ENCODE measurements at places on chromosomes 4 and X.
A peak's percentile ranks its signal among the peaks of the same experiment; 100 is the strongest.

- DNase-seq: peak; percentile 38
These were observed 850 bp upstream of the CXCL3 start for GRCh38 chr4:74039315-74039763.

DNA sequence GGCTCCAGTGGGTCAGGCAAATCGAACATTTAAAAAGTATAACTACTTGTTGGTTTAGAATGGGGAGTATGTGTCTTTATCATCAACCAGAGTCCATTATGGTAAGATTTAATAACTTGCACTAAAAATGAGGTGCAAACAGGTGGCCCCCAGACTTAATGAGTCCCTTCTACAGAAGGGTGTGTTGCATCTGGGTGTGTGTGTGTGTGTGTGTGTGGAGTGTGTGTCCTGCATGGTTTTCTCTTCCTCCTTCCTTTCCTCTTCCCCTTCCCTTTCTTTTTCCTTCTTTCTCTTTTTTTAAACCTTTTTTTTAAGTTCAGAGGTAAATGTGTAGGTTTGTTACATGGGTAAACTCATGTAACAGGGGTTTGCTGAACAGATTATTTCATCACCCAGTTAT lies 53.7 kb downstream of the GPRIN3 start:
- no peak for DNase-seq

DNA sequence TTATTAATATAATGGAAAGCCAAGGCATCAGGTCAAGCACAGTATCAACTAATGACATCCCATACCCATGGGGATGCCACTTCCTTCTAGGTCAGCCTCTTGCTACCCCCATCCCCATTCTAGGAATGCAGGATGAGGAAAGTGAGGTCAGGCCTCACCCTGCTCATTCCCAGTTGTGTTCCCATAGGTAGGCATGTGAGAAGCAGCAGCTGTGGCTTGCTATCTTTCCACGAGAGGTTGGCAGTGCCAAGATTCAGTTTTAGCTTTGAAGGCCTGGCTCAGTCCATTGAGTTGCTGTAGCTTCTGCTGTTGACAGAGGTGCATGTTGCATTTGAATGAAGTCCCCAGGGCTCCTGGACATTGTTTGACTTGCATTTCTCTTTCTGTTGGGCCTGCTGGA lies 15.5 kb downstream of the LONRF3 start:
- DNase-seq: no peak

DNA sequence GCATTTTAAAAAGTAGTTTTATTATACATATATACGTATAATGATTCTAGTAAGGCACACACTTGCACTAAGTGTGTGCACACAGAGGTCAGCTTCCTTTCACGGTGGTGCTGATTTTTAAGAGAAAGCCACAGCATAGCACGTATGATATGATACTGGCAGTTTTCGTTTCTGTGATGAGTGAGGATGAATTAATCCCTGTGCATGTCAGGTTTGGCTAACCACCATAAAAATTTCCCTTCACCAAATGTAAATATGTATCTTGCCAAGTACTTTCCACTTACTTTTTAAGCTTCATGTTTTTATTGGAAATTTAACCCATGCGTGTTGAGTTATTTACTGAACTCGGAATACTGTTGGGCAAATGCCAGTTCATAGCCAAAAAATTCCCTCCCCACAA lies 84.6 kb downstream of the SYNPO2 start:
- DNase-seq: no peak

DNA sequence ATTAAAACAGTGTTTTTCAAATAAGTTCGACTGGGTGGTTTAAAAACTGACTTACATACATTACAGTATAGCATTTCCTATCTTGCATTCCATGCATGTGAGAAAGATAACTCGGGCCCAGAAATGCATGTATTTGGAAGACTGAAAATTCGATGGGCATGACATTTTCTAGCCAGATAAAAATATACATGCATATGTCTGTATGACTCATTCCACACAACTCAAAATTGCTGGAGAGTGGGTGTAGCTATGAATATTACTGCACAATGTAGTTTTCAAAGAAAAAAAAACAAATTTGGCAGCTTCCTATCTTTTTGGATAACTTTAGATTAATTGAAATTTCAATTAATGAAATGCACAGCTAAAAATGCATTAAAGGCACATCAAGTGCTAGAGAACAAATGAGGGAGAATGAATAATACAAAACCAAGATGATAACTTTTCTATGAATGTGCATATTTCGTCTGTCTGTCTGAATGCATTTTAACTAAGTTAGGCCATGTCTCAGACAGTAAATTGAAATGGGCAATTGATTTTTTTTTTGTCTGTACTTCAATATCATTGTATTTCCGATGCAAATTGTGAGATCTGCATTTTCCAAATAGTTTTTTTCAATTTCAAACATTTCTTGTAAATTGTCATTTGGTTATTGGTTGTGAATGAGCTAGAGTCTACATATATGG lies 54.5 kb upstream of the GABRA2 start:
- DNase-seq: no peak

DNA sequence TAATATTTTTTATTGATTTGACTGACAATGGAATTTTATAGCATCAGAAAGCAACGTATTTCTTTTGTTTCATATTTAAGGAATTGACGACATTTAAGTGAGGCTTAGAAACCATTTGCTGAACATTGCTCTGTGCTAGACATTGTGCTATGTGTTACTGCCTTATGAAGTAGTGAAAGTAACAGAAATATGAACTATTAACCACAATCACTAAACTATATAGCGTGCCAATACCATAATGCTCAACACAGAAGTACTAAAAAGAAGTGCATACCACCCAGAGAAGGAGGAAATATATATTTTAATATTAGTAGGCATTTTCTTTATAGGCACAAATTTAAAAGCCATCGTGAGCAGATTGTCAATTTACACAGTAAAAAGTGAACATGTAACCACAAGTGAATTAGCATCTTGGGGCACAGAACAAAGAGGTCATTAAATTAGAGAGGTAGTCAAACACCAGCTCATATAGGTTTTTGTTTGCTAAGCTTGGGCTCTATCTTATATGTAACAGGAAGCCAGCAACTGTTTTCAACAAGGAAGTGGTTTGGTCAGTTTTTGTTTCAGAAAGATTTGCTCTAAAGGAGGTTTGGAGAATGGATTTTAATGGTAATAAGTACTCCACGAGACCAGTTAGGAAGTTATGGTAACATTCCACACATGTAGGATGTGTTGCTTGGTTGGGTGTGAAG lies 270.7 kb downstream of the GRXCR1 start:
- no peak for DNase-seq

DNA sequence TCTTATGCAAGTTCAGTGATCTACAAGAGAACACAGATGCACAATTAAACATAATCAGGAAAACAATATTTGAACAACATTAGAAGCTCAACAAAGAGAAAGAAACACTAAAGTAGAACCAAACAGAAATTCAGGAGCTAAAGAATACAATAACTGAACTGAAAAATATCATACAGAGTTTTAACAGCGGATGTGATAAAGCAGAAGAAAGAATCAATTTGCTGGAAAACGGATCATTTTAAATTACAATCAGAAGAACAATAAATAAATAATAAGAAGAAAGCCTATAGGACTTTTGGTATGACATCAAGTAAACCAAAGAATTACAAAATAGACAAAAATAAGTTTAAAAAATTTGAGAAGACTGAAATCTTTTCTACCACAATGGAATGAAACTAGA lies 36.3 kb upstream of the CXCL6 start:
- DNase-seq: no peak

- peak; percentile 24 for DNase-seq
These were observed 339.2 kb downstream of the DCAF12L2 start for GRCh38 chrX:125826774-125827451.

DNA sequence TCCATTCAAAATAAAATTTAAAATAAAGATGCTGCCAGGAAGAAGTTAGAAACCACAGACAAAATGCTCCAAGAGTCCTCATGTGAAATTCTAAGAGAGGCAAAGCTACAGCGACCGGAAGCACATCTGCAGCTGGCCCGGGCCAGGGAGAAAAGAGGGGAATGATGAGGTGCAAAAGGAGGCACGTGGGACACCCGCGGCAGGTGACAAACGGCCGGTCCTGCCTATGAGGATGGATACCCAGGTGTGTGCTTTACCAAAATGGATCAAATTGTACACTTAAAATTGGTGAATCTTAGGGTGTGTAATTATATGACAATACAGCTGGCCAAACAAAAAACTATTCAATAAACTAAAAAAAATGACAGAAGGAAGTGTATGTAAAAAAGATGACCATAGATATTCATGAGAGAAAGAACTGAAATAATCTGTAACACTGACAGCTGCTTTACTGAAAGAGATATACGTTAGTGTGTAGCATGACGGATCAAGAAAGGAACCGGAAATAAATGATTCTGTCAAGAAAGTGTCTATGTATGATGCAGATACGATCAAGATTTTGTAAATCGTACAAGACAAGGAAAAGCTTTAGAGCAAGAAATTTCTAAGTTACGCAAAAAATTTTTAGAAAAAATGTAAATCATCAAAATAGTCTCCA lies 29.5 kb downstream of the PPP2R3B start:
- no peak for DNase-seq
